ENCODE measurements at places on chromosomes 13 and 19. TPM values are rescaled to one million over a fixed set of nuclear protein-coding genes. Genes with fewer than 3 reads are reported as not detected.

GRCh38 chr13:77431449-77431848, 104.1 kb upstream of the SCEL start:
- DNase-seq: no peak

DNA sequence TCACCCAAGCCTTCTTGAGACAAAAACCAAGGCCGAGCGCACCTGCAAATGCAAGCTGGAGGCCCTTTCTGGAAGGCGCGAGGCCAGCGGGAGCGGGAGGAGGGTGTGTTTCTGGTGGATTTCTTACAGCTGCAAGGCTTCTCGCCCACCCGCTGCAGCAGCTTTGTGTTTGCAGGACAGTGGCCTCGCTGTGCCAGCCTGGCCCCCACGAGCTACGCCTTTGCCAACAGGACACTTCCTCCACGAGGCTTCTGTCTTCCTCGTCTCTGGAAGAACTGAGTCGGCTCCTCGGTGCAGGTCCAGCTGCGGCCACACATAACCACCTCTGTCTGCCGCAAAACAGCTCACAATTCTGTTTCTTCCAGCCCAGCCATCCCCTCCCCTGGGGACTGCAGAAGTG, 10.1 kb downstream of the ATCAY start:
- no peak for DNase-seq

DNA sequence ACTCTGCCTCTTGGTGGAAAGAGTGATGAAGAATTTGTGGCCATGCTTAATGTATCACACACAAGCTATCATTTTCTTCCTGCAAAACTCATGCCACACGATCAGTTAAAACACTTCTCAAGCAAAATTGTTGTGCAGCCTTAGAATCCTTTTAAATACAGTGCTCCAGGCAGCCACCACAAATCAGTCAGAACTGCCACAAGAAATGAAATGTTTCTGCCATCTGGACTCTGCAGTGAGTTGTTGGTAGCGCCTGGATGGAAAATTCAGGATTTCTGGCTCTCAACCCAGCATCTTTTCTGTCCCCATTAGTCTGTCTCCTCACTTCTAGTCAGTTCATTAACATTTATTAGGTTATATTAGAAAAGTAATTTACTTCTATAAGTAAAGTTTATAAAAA, 179.5 kb downstream of the GPC6 start:
- no peak for DNase-seq

GRCh38 chr13:30572859-30573275, 44.9 kb upstream of the USPL1 start:
- no peak for DNase-seq

DNA sequence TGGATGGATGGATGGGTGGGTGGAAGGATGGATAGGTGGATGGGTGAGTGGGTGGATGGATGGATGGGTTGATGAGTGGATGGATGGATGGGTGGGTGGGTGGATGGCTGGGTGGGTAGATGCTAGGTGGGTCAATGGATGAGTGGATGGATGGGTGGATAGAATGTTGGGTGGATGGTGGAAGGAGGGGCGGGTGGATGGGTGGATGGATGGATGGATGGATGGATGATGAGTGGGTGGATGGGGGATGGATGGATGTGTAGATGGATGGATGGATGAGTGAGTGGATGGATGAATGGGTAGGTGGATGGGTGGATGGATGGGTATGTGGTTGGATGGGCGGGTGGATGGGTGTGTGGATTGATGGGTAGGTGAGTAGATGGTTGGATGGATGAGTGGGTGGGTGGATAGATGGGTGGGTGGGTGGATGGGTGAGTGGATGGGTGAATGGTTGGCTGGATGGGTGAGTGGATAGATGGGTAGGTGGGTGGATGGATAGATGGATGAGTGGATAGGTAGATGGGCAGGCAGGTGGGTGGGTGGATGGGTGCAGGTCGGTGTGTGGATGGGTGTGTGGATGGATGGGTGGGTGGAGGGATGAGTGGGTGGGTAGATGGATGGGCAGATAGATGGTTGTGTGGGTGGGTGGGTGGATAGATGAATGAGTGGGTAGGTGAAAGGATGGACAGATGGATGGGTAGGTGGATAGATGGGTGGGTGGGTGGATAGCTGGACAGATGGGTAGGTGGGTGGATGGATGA, 4.4 kb upstream of the SHC2 start:
- DNase-seq: no peak

DNA sequence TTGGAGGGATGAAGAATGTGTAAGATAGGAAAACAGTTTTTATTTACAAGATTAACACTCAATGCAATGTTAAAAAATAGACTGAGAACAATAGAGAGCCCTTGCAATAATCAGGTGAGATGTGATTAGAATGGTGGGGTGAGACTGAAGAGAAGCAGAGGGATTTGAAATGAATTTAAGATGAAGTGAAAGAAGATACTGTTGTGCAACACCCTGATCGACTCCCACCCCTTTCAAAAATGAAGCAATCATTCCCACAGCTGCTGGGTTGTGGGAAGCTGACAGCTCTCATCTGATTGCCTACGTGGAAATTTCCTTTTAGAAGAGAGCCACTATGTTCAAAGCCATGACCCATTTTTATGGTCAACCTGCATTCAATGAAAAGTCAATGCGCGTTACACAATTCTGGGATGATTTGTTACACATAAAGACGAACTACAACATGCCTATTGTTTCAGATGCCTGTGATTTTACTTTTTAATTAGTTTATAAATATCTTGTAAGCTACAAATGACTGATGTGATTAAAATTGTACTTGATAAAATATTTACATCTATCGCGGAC, 1374.8 kb downstream of the PCDH9 start:
- no peak for DNase-seq

GRCh38 chr13:29702912-29703351, 107.4 kb upstream of the SLC7A1 start:
- peak; percentile 38 for DNase-seq

GRCh38 chr13:71962735-71963134, 95.7 kb upstream of the DACH1 start:
- DNase-seq: no peak

- no peak for DNase-seq
These were observed 2898.7 kb upstream of the PCDH20 start for GRCh38 chr13:64314331-64314730.

DNA sequence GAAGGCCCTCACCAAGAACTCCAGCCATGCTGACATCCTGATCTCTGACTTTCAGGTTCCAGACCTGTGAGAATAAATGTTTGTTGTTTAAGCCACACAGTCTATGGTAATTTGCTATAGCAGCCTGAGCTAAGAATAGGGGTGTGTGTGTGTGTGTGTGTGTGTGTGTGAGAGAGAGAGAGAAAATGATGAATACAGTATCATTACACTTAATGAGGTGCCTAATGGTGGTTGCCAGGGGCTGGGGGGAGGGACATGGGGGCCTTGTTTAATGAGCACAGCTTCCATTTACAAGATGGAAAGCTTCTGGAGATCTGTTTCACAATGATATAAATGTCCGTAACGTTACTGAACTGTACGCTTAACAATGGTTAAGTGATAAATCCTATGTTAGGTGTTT, 53.8 kb upstream of the LATS2 start:
- no peak for DNase-seq

- DNase-seq: no peak
These were observed 91.3 kb downstream of the ZMYM2 start for GRCh38 chr13:20049558-20050473.

- DNase-seq: no peak
These were observed 2382.4 kb downstream of the PCDH9 start for GRCh38 chr13:64847767-64848166.

DNA sequence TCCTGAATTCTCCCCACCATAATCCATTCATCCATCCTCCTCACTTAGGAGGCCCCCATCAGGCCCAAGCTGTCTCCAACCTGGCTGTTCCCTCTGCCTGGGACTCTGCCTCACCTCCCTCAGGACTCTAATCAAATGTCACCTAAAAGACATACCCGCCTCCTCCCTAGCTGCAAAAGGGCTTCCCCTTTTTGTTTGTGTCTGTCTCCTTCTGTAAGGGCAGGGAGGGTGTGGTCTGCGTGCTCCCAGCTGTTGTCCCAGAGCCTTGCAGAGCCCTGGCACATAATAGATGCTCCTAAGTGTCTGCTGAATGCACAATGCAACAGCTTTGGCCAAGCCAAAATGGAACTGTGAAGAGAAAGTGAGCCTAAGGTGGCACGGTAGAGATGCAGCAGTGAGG, 4.4 kb downstream of the TRIR start:
- no peak for DNase-seq

DNA sequence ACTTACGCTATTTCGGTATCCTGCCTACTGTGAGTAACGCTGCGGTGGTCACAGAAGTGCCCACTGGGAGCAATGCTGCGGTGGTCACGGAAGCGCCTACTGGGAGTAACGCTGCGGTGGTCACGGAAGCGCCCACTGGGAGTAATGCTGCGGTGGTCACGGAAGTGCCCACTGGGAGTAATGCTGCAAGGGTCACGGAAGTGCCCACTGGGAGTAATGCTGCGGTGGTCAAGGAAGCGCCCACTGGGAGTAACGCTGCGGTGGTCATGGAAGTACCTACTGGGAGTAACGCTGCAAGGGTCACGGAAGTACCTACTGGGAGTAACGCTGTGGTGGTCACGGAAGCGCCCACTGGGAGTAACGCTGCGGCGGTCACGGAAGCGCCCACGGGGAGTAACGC, 52.1 kb upstream of the SOX1 start:
- DNase-seq: no peak

DNA sequence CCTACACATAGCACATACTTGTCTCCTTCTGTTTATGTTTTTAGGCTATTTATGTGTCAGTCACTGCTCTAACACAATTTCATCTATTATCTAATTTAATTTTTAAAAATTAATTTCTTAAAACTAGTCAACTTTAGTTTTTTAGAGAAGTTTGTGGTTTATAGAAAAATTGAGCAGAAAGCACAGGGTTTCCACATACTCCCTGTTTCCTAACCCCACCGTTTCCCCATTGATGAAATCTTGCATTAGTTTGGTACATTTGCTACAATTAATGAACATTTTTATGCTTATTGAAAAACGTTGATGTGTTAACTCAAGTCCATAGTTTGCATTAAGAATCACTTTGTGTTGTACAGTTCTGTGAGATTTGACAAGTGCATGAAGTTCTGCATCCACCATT, 53.5 kb downstream of the TNFSF13B start:
- DNase-seq: no peak

GRCh38 chr13:20142927-20143480, 17.8 kb downstream of the GJA3 start:
- DNase-seq: no peak

DNA sequence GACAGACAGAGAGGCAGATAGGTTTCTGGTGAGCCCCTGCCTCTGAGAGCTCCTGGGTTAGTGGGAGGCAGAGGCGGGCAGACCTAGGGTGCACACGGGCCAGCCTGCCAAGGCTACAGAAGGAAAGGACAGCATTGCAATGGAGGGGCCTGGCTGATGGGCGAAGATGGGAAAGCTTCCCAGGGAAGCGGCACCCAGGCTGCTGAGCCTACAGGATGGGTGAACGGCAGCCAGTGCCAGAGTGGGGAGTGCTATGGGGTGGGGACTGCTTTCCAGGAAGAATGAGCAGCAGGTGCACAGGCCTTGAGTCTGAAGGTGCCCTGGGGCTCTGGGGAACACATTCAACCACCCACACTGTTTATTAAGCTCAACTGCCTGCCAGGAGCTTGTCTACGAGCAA, 702 bp upstream of the MAG start:
- DNase-seq: no peak

GRCh38 chr19:38891771-38892170, 7.6 kb downstream of the SIRT2 start:
- no peak for DNase-seq

ZNF415 gene
- polyA plus RNA-seq: 15.2 TPM

KLK13 gene
- not detected for polyA plus RNA-seq

ZSCAN1 gene
- 0.14 TPM for polyA plus RNA-seq

C19orf85 gene
- polyA plus RNA-seq: not detected

CLDND2 gene
- not detected for polyA plus RNA-seq

TLE6 gene
- 1.4 TPM for polyA plus RNA-seq

NMRK2 gene
- polyA plus RNA-seq: 649 TPM

ZNF492 gene
- polyA plus RNA-seq: 0.04 TPM

TTYH1 gene
- polyA plus RNA-seq: 1.8 TPM
